ENCODE measurements at places on chromosomes 7 and 10.

- H3K27ac ChIP-seq, result no peak overlapping the region
- H3K4me1 ChIP-seq, result no peaks in the 10 kb centered on the region
- DNase-seq, result no peak
These were observed 48.4 kb downstream of the ZNF503 start for GRCh38 chr10:75353183-75353582.

GRCh38 chr10:128071417-128071782, 54.8 kb downstream of the MKI67 start:
- no peak for DNase-seq
- H3K4me3 ChIP-seq, result no peak overlapping the region
- H3K27me3 ChIP-seq, result no peaks in the 10 kb centered on the region
- H3K36me3 ChIP-seq, result no peaks in the 10 kb centered on the region
- no peak overlapping the region for H3K27ac ChIP-seq

DNA sequence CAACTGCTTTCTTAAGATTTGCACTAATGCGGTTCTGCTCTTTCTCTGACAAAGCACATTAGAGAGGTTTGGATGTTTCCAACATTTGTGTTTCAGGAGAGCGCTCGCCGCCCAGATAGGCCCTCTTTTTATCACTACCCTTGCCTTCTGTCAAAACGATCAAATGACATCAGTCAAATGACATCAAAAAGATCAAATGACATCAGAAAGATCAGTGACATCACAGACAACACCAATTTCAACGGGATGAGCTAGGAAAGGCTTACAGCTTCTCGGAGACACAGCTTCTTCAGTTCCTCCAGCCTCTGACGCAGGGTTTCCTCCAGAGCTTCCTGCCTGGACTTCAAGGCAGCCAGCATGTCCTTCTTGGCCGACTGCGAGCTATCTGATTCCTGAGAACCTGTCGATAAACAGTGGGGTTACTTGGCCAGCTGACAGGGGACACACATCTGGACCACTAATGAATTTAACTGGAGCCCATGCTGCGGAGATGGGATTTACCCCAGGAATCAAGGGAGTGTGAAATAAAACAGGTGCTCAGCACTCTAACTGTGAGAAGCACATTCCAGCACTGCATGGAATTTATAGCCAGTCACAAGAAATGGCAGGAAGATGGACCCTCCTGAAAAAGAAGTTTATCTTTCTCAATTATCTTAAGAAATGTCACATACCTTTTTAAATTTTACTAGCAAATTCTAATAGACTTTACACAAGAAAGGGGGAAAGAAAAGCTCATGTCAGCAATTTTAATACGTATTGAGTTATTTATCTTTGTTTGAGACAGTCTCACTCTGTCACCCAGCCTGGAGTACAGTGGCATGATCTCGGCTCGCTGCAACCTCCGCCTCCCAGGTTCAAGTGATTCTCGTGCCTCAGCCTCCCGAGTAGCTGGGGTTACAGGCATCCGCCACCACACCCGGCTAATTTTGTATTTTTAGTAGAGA, 88.2 kb downstream of the PRPF18 start:
- no peak overlapping the region for H3K27ac ChIP-seq
- no peaks in the 10 kb centered on the region for H3K27me3 ChIP-seq
- no peak overlapping the region for H3K4me3 ChIP-seq
- peaks cover 6% of the 10 kb centered on the region for H3K4me1 ChIP-seq
- no peak for DNase-seq

DNA sequence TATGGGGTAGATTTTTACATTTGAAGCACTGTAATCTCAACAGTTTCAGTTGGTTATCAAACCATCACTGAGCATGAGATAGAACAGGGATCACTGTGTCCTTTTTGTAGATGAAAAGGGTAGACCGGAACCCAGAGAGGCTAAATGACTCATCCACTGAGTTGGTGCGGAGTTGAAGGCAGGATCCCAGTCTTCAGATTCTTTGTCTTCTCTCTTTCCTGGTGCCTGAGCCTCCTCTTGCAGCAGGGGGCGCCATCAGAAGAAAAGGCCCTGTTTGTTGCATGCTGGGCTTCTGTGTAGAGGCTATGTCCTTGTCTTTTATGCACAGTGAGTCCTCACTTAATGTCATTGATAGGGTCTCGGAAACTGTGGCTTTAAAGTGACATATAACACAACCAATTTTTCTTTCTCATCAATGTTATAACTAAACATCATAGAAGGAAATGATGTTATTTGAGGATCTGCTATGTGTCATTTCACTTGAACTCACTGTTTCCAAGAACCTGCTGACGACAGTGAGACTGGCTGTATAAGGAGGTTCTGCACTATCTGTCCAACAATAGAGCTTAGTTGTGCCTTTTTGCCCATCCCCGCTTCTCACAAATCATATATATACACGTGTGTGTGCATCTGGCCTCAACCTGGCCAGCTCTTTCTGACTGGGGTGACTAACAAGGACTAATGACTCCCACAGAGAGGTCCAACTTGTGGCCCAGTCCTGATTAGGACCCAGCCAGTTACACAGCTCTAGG, 14.3 kb downstream of the ZNF282 start:
- H3K27me3 ChIP-seq, result no peaks in the 10 kb centered on the region
- H3K27ac ChIP-seq, result no peak overlapping the region
- H3K4me1 ChIP-seq, result no peaks in the 10 kb centered on the region
- H3K36me3 ChIP-seq, result peaks cover 75% of the 10 kb centered on the region

DNA sequence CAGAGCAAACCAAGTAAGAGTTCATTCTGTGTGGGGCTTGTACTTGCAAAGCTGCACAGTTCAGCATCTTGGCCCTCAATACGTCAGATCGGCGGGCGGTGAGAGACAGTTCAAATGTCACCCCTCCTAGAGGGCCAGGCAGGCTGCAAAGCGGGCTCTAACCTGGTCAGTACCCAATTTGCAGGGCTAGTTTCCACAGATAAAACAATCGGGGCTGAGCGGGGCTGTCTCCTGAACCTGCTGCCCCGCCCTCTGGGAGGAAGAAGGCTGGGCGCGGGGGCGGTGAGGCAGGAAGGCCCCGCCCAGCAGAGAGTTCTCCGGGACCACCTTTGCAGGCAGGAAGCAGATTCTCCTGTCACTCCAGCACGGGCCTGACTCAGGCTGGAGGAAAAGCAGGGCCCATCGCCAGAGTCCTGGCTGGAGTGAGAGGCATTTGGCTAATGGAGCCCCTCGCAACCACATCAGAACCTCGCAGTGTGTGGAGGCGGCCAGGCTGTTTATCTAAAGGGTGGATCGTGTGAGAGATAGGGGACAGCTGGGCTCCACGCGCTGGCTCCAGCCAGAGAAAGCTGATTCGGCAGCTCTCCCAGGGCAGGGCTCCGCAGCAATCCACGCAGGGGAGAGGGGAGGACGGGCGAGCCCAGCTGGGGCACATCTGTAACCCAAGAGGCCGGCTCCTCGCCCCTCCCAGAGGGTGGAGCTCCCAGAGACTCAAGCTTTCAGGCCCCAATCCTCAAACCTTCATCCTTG, 83.1 kb downstream of the SH3PXD2A start:
- peaks cover 8% of the 10 kb centered on the region for H3K4me1 ChIP-seq
- H3K36me3 ChIP-seq, result no peaks in the 10 kb centered on the region

GRCh38 chr7:101882005-101882421, 64.6 kb downstream of the CUX1 start:
- H3K4me3 ChIP-seq, result no peak overlapping the region
- peak overlapping the region; percentile 93 for H3K27ac ChIP-seq
- no peaks in the 10 kb centered on the region for H3K27me3 ChIP-seq
- peak; percentile 99 for DNase-seq
- H3K36me3 ChIP-seq, result no peaks in the 10 kb centered on the region
- H3K4me1 ChIP-seq, result peaks cover 27% of the 10 kb centered on the region

DNA sequence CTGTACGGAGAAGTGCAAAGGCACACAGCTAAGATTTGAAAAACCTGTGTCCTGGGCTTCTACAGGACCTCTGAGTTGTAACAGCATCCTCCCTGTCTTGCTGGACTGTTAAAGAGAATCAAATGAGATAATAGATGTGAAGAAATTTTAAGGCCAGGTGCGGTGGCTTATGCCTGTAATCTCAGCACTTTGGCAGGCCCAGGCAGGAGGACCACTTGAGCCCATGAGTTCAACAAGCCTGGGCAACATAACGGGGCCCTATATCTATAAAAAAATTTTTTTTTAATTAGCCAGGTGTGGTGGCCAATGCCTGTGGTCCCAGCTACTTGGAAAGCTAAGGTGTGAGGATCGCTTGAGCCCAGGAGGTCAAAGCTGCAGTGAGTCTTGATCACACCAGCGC, 2.9 kb upstream of the ARHGAP21 start:
- no peak for DNase-seq
- H3K27ac ChIP-seq, result no peak overlapping the region
- peaks cover 2% of the 10 kb centered on the region for H3K36me3 ChIP-seq
- H3K4me3 ChIP-seq, result no peak overlapping the region

- no peak overlapping the region for H3K4me3 ChIP-seq
- no peaks in the 10 kb centered on the region for H3K36me3 ChIP-seq
- no peak overlapping the region for H3K27ac ChIP-seq
- peak; percentile 2 for DNase-seq
These were observed 188.1 kb downstream of the MGMT start for GRCh38 chr10:129655007-129655678.

- H3K27ac ChIP-seq, result no peak overlapping the region
- H3K36me3 ChIP-seq, result no peaks in the 10 kb centered on the region
- no peak overlapping the region for H3K4me3 ChIP-seq
- H3K27me3 ChIP-seq, result peaks cover 4% of the 10 kb centered on the region
- no peak for DNase-seq
- no peaks in the 10 kb centered on the region for H3K4me1 ChIP-seq
These were observed 36.8 kb downstream of the WIPF3 start for GRCh38 chr7:29843093-29843492.

GRCh38 chr10:72616716-72617115, 9.2 kb downstream of the MICU1 start:
- H3K4me1 ChIP-seq, result peaks cover 3% of the 10 kb centered on the region
- H3K27ac ChIP-seq, result no peak overlapping the region
- DNase-seq, result no peak
- peaks cover 2% of the 10 kb centered on the region for H3K36me3 ChIP-seq

GRCh38 chr7:77727936-77728701, 31.9 kb downstream of the RSBN1L start:
- no peaks in the 10 kb centered on the region for H3K36me3 ChIP-seq
- H3K27ac ChIP-seq, result peak overlapping the region; percentile 13
- DNase-seq, result peak; percentile 55
- H3K4me1 ChIP-seq, result peaks cover 10% of the 10 kb centered on the region
- H3K4me3 ChIP-seq, result no peak overlapping the region
